Activated T-helper 2 cell treated with anti-CD3 and anti-CD28 coated beads, Interferon-gamma antibody, Interleukin-2, Interleukin-4, amounts not matched to agents 10 μg/mL and 5 μg/mL and 100 μg/mL, durations not matched to agents 14 hours and 24 hours and 36 hours (primary cell): ENCODE measurements at places on chromosomes 2 and 18.

- H3K36me3 ChIP-seq = no peaks in the 10 kb centered on the region
- no peak overlapping the region for H3K4me3 ChIP-seq
- no peaks in the 10 kb centered on the region for H3K27me3 ChIP-seq
These were observed 13.0 kb downstream of the PTMA start for GRCh38 chr2:231720987-231721966.

- peaks cover 69% of the 10 kb centered on the region for H3K4me1 ChIP-seq
- no peak overlapping the region for H3K4me3 ChIP-seq
- peaks cover 44% of the 10 kb centered on the region for H3K36me3 ChIP-seq
- peak overlapping the region; percentile 74 for H3K27ac ChIP-seq
These were observed 91.8 kb downstream of the ACVR1 start for GRCh38 chr2:157784169-157784822.

GRCh38 chr2:133849341-133849740 is 281.1 kb upstream of the NCKAP5 start:
- H3K36me3 ChIP-seq = no peaks in the 10 kb centered on the region
- H3K27me3 ChIP-seq = peaks cover 3% of the 10 kb centered on the region
- no peak for DNase-seq
- no peak overlapping the region for H3K27ac ChIP-seq
- no peak overlapping the region for H3K4me3 ChIP-seq

- H3K36me3 ChIP-seq = no peaks in the 10 kb centered on the region
- no peaks in the 10 kb centered on the region for H3K4me1 ChIP-seq
- no peaks in the 10 kb centered on the region for H3K27me3 ChIP-seq
- no peak overlapping the region for H3K4me3 ChIP-seq
These were observed 492.1 kb upstream of the CNTNAP5 start for GRCh38 chr2:123532994-123533393.

DNA sequence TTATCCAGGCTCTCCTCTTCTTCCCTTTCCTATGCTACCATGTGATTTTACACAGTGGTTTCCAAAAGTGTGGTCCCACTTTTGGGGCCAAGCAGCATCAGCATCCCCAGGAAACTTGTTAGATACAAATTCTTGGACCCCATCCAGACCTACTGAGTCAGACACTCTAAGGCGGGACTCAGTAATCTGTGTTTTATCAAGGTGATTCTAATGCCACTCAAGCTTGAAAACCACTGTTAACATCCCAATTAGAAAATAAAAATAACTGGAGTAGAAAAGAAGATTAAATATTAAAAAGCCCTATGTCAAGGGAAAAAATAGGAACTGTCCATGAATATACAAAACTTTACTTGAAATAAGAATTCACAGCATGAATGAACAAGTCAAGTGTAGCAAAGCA is 10.8 kb downstream of the DSG2 start:
- H3K4me3 ChIP-seq = no peak overlapping the region
- H3K27me3 ChIP-seq = peaks cover 2% of the 10 kb centered on the region
- H3K4me1 ChIP-seq = no peaks in the 10 kb centered on the region
- DNase-seq = no peak
- no peaks in the 10 kb centered on the region for H3K36me3 ChIP-seq
- H3K27ac ChIP-seq = no peak overlapping the region

- no peaks in the 10 kb centered on the region for H3K27me3 ChIP-seq
- H3K27ac ChIP-seq = no peak overlapping the region
- no peak overlapping the region for H3K4me3 ChIP-seq
- peaks cover 17% of the 10 kb centered on the region for H3K4me1 ChIP-seq
- no peak for DNase-seq
These were observed 8.7 kb upstream of the HTR2B start for GRCh38 chr2:231133365-231134099.

- peak; percentile 52 for DNase-seq
- H3K27ac ChIP-seq = peak within 1 kb of the TSS; percentile 96
- peaks cover 5% of the 10 kb centered on the region for H3K27me3 ChIP-seq
- H3K4me1 ChIP-seq = peaks cover 43% of the 10 kb centered on the region
These were observed at the start of gene ARL4C for GRCh38 chr2:234496835-234497593. TSS of gene ARL4C (minus strand) at chr2:234497081. CDS start at chr2:234496586, 495 bp downstream.

GRCh38 chr2:215966951-215967350 is 46.4 kb downstream of the MREG start:
- no peak overlapping the region for H3K4me3 ChIP-seq
- no peaks in the 10 kb centered on the region for H3K27me3 ChIP-seq
- H3K27ac ChIP-seq = no peak overlapping the region
- peaks cover 48% of the 10 kb centered on the region for H3K4me1 ChIP-seq

DNA sequence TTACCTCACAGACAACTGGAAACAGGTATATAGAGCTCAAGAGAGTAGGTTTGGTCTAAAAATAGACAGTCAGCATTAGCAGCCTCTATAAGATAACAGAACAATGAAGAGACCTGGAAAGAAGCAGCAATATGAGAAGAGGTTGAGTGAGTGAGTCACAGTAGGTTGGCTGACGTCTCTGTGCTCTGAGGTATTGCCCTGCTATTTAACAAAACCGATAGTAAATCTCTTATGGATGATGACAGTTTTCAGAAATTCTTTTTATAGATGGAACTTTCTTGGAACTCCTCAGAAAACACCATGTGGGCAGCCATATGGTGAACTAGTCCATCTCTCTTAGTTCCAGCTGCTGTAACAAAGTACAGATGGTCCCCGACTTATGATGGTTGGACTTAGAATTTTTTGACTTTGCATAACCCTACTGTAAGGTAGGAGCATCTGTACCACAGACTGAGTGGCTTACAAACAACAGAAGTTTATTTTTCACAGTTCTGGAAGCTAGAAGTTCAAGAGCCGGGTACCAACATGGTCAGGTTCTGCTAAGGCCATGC is 123.5 kb downstream of the MBD2 start:
- H3K36me3 ChIP-seq = no peaks in the 10 kb centered on the region
- H3K4me1 ChIP-seq = no peaks in the 10 kb centered on the region
- no peaks in the 10 kb centered on the region for H3K27me3 ChIP-seq
- no peak overlapping the region for H3K4me3 ChIP-seq

- no peak overlapping the region for H3K27ac ChIP-seq
- no peak for DNase-seq
- H3K27me3 ChIP-seq = peaks cover 22% of the 10 kb centered on the region
- peaks cover 5% of the 10 kb centered on the region for H3K4me1 ChIP-seq
These were observed 88.8 kb upstream of the RAB27B start for GRCh38 chr18:54739476-54739875.

DNA sequence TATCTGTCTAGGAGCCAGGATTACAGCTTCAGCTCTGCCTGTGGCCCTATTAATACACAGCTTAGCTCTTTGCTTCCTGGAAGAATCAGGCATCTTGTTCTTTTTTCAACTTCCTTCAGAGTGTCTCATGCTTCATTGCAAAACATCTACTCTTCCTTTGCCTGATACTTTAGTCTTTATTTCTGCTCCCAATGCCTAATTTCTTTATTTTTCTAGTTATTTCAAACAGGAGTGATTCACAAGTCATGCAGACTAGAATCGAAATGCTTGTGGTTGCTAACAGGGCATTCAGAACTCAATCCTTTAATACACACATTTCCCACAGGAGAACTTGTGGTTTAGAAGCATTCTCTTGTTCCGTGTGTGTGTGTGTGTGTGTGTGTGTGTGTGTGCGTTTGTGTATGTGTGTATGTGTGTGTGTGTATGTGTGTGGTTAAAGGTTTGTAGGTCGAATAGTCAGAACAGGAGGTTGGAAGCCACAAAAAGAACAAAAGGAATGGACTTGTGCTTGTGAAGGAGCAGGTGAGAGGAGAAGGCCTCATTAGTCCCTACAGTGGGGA is 28.3 kb upstream of the INSIG2 start:
- no peak for DNase-seq
- no peaks in the 10 kb centered on the region for H3K36me3 ChIP-seq
- peaks cover 31% of the 10 kb centered on the region for H3K27me3 ChIP-seq
- H3K27ac ChIP-seq = peak overlapping the region; percentile 2

GRCh38 chr2:43464590-43464989 is 131.2 kb downstream of the THADA start:
- peaks cover 11% of the 10 kb centered on the region for H3K36me3 ChIP-seq
- peaks cover 19% of the 10 kb centered on the region for H3K4me1 ChIP-seq
- no peak overlapping the region for H3K27ac ChIP-seq
- no peaks in the 10 kb centered on the region for H3K27me3 ChIP-seq

GRCh38 chr18:56171848-56172247 is 466.5 kb downstream of the TXNL1 start:
- H3K27ac ChIP-seq = no peak overlapping the region
- H3K4me3 ChIP-seq = no peak overlapping the region

DNA sequence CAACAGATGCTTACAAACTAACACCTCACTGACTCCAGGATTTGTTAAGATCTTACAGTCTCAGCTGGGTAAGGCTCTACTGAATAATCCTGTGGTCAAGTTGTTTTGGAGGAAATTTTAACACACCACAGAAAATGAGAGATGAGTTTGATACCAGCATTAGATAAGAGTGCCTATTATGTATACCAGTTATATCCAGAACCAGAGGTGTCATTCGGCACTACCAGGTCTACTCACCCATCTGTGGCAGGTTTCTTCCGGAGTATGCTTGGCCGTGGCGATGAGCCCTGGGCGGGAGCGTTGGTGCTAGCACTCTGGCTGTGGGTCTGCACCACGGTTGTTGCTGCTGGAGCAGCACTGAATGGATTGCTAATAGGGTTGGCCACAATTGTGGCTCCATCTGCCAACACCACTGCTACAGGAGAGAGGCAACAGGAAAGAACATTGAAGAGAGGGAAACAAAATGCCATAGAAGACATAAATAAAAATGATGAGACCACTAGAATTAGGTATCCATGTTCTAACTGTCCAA is 41.2 kb downstream of the SAP130 start:
- peak overlapping the region; percentile 21 for H3K27ac ChIP-seq
- DNase-seq = no peak
- peaks cover 60% of the 10 kb centered on the region for H3K36me3 ChIP-seq
- no peaks in the 10 kb centered on the region for H3K27me3 ChIP-seq
- peaks cover 29% of the 10 kb centered on the region for H3K4me1 ChIP-seq

- peaks cover 10% of the 10 kb centered on the region for H3K4me1 ChIP-seq
- H3K4me3 ChIP-seq = no peak overlapping the region
- no peaks in the 10 kb centered on the region for H3K36me3 ChIP-seq
- H3K27me3 ChIP-seq = no peaks in the 10 kb centered on the region
These were observed 116.6 kb downstream of the PRPF40A start for GRCh38 chr2:152600697-152601096.

DNA sequence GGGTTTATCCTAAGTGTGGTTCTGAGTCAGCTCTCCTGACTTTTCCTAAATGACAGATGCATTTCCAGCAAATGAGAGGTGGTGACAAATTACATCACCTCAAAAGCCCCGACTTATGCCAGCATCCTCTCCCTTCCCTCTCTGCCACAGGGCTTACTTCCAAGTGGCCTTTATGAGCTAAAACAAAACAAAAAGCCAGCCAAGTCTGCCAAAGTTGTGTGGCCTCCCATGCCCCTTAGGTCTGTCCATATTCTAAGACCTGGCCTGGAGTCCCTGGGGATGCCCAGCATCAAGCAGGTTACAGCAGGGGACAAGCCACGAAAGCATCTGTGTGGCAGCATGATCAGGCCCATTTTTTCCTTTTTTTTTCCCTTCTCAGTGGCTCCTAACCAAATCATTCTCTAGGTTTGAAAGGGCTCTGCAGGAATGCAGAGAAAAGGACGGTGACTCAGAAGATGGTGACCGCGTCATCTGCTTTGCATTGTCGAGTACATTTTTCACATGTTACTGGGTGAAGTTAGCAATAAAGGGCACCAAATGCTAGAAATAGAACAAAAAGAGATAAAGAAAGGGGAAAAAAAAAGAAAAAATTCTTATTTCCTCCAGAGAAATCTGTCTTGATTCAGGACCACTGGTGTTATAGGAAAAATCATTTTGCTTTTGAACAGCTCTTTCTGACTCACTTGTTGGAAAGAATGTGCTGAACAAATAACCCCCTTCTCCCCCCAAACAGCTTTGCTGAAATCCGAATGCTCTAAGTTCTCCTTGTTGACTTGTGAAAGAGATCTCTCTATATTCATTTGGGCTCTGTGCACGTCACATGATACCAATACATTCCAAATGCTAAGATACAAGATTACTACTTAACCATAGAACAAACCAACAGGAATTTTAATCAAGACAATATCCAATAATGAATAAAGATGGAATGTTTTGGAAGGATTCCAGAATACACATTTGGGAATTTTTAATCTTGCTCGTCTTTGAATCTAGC is 178.7 kb downstream of the EN1 start:
- no peaks in the 10 kb centered on the region for H3K36me3 ChIP-seq
- no peak for DNase-seq
- no peak overlapping the region for H3K4me3 ChIP-seq
- H3K27me3 ChIP-seq = no peaks in the 10 kb centered on the region
- H3K4me1 ChIP-seq = no peaks in the 10 kb centered on the region

DNA sequence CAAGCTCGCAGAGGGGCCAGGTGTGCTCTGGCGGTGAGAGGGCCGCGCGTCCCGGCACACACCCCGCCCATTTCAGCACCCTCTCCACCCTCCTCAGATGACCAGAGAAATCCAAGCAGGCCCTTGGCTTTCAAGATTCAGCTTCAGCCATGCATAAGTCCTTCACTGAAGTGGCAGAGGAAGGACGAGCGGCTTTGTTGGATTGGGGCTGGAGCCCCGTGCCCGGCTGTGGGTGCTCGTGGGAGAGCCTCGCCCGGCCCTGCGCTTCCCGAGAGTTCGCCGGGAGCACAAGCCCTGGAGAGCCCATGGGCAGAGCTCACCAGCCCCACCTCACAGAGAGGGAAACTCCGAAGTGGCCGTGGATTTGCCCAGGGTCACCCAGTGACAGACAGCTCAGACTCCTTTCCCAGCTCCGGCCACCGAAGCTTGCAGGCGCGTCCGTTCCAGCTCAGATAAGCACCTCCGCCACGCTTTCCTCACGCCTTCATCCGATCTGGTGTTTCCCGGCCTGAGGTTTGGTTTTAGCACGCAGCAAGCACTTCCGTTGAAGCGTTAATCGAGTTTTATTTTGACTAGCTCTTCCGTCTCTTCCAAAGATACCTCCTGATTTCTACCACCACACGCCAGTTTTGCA is 45.6 kb upstream of the MTCL1 start:
- peaks cover 8% of the 10 kb centered on the region for H3K27me3 ChIP-seq
- peaks cover 1% of the 10 kb centered on the region for H3K4me1 ChIP-seq
- DNase-seq = no peak
- H3K4me3 ChIP-seq = no peak overlapping the region
- no peak overlapping the region for H3K27ac ChIP-seq
- H3K36me3 ChIP-seq = no peaks in the 10 kb centered on the region

- no peaks in the 10 kb centered on the region for H3K4me1 ChIP-seq
- no peak for DNase-seq
These were observed 360.6 kb upstream of the SLC14A2 start for GRCh38 chr18:45254709-45255082.

DNA sequence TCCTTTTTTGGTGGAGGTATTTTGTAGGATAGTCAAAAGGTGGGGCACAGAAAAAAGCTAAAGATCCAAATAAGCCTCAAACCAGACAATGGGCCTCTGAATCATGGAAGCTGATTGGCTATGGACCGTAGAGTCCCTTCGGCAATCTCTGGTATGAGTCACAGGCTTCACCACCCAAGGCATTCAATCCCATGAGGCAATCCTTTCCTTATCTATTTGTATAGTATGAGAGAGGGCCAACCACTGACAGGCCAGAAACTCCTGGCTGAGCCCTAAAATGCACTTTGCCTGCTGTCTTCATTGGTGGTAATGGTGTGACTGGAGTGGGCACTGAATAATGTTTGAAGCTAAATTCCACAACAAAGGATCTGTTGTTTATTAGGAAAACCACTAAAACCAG is 38.7 kb upstream of the MEX3C start:
- no peaks in the 10 kb centered on the region for H3K36me3 ChIP-seq
- no peak overlapping the region for H3K4me3 ChIP-seq
- no peak for DNase-seq
- peak overlapping the region; percentile 67 for H3K27ac ChIP-seq
